T-helper 2 cell (primary cell): ENCODE measurements at places on chromosomes 11 and 22.

DNA sequence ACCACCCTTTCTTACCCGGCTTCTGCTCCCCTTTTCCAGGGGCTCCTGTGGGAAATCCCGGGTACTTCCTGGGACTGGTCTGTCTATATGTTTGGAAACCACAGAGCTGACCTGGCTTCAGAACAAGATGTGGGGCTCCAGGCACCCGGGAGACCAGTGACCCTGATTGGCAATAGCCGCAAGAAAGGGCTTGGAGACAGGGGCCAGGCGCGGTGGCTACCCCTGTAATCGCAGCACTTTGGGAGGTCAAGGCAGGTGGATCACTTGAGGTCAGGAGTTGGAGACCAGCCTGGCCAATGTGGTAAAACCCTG, 3.2 kb upstream of the NEAT1 start:
- DNase-seq = no peak

DNA sequence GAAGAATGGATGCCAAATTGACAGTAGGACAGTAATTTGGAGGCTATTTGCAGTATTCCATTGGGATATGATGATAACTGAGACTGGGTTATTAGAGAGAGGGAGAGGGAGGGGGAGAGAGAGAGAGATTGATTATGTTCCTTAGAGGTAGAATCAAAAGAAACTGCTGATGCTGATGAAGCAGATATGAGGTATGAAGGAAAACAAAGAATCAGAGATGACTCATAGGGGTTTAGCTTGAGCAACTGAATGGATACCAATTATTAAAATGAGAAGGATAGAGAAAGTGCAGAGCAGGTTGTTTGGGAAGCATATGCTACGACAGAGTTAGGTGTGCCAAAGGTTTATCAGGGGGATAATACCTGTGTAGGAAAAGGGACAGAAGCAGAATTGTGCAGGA, 12.8 kb upstream of the NUCB2 start:
- no peak for DNase-seq

GRCh38 chr22:16936625-16937024, 71.4 kb downstream of the GAB4 start:
- DNase-seq = no peak

DNA sequence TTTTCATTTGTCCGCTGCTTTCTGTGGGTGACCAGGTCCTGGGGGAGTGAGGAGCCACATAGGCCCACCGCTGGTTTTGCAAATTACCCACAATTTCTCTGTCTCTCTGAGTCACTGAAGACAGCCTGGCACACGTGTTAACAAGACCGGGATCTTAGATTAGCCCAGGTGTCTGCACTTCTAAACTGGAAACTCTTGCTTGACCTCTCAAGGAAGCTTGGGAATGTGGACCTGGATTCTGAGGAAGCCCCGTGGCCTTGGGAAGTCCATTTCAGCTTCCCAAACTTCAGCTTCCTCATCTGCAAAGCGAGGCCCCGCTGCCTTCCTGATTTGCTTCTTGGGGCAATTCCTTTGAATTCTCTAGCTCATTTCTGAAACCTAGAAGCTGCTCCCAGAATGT, 119.9 kb downstream of the KIAA1671 start:
- no peak for DNase-seq

GRCh38 chr11:60914633-60915247, 782 bp downstream of the TMEM109 start:
- peak; percentile 39 for DNase-seq

DNA sequence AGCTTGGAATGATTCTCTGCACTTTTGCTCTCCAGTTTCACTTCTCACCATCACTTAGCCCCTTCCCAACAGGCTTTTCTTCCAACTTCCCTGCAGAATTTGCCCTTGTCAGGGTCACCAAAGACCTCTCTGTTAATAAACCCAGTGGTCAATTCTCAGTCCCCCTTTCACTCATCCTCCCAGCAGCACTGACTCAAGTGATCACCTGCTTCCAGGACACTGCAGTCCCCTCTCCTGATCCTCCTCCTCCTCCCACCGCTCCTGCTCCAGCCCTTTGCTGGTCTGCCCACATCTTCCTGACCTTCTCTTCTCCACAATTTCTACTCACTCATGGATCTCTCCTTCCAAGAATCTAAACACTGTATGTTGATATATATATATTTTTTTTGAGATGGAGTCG, 57.9 kb downstream of the SHISAL1 start:
- no peak for DNase-seq
